ENCODE measurements at places on chromosomes 2 and 18.

- DNase-seq: no peak
Measured at GRCh38 chr2:171316220-171316619, 117.6 kb downstream of the METTL8 start.

- DNase-seq: no peak
Measured at GRCh38 chr2:192953116-192953515, 758.4 kb upstream of the TMEFF2 start.

DNA sequence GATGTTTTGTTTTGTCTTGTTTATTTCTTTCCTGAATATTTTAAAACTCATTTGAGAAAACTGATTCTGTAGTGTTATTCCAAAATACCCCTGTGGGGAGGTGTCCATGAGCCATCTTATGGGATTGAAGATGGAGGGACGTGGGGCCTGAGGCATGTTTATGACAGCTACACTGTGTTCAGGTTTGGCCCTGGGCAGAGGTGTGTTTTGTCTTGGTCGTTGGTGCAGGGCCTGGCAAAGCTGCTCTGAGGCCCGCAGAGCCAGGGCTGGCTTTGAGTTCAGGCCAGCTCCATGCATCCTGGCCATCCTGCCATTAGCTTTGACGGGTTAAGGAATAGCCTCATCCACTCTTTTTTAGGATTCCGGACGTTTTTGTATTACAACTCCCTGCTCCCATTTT, 68.9 kb downstream of the TMEM18 start:
- DNase-seq: no peak

DNA sequence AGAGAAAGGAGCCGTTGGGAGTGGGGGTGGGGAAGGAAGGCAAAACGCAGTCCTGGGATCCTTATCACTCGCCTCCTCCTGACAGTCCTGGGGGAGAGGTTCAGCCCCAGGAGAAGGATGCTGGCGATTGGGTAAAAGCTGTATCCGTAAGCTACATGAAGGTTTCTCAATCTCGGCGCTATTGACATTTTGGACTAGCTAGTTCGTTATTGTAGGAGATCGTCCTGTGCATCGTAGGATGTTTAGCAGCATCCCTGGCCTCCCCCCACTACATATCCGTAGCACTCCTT, 511 bp upstream of the TP53I3 start:
- DNase-seq: no peak

DNA sequence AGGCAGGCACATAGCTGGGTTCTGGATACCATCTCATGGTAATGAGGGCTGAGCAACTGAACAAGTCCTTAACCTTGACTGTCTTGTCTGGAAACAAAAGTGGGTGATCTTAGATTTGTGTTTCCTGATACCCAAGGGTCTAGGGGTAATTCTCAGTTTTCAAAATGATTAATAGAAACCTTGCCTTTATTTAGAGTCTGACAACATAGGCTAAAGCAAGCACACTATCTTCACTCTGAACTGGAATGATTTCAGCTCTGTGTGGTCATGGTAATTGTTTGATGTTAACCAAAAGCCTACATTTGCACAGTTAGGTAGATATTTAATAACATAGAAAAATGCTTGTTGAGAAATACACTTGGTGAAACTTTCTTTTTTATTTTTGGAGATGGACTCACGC, 6.8 kb upstream of the LAMA3 start:
- DNase-seq: no peak

DNA sequence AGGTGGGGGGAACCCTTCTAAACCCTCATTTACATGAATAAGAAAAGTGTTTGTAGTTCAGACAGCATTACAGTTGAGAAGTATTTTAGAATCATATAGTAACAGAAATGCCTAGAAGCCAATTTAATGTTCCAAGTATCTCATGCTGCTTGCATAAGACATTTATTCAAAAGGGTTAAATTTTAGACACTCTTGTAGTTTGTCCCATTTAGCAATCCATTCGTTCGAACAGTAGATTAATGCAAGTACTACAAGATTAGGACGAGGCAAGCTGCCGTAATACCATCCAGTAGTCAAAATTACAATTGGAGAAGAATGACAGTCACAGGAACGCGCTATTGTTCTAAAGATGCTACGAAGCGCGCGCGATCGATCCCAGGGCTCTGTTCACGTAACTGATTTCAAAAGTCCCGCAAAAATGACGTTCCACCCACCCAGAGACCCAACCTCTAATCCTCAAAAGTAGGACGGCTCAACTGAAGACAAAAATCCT, 1.2 kb downstream of the TMEM237 start:
- DNase-seq: no peak

DNA sequence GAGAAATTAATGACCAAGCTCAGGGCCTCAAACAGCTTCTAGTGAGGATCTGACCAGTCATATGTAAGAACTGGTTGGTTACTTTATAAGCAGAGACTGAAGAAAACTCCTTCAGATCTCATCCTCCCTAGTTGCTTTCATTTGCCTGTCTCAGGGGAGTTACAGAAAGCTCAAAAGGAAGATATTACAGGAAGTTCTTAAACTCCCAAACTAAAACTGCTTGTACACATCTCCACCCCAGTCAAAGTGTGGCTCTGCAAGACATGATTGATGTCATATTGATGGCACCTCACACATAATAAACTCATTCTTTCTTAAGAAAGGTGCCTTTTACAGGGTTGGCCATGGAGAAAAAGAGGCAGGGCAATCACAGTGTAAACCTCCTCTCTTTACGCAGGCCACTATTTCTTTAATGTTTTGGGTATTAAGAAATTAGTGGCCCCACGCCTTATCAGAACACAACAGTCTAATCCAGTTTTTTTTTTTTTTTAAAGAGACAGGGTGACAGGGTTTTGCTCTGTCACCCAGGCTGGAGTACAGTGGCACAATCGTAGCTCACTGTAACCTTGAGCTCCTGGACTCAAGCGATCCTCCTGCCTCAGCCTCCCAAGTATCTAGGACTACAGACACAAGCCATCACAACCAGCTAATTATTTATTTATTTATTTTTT, 62.6 kb upstream of the STK17B start:
- peak; percentile 95 for DNase-seq

- DNase-seq: no peak
Measured at GRCh38 chr2:240451791-240452461, 16.5 kb downstream of the GPC1 start.

- no peak for DNase-seq
Measured at GRCh38 chr2:165253178-165253577, 14.0 kb downstream of the SCN2A start.

- DNase-seq: no peak
Measured at GRCh38 chr2:124683536-124684428, 658.7 kb downstream of the CNTNAP5 start.

- no peak for DNase-seq
Measured at GRCh38 chr2:232420463-232421188, 14.0 kb downstream of the ALPG start.

- DNase-seq: no peak
Measured at GRCh38 chr2:133794114-133794513, 225.9 kb upstream of the NCKAP5 start.

DNA sequence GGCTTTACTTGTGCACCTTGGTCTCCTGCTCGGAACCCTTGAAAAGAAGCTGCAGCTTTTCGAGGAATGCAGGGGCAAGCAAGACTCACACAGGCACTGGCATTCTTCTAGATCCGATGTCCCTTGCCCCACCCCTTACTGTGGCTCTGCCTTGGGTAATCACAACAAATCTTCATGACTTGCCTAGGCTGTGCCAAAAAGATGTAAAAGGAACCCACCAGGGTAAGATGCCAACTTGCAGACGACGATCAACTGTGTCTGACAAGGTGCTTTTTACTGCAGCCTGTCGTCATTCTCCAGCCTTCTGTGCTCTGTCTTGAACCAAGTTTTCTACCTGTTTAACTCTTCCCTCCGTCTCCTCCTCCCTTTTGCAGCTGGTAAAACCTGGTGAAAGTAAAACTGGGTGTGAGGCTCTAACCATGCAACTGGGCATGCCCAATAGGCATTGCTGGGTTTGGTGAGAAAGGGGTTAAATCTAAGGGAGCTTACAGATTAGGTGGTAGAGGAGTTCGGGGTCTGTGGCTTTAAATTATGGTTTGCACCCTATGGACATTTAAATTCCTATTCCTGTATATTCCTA, 909 bp upstream of the NRXN1 start:
- no peak for DNase-seq

GRCh38 chr2:158645299-158645698, 149.8 kb upstream of the DAPL1 start:
- DNase-seq: no peak

DNA sequence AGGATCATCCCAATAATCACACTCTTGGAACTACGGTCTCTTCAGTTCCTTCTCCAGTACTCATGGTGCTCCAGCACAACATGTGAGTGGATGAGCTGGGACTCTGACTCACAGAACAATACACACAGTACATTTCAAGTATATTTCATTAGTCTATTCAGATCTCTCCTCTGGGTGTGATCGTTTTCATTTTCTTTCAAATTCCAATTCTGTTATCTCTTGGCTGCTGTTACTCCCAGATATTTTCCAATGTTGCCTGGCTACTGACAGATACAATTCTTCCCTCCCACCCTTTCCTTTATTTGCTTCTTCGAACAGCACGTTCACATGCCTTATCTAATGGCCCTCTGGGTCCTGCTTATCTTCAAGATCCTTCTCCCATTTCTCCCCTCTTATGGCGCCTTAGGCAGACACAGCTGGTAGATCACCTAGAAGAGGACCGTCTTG, 216.0 kb downstream of the ACKR3 start:
- no peak for DNase-seq

- no peak for DNase-seq
Measured at GRCh38 chr2:73107211-73107926, 5.4 kb downstream of the RAB11FIP5 start.

GRCh38 chr2:125471963-125472362, 1184.0 kb upstream of the GYPC start:
- peak; percentile 23 for DNase-seq

DNA sequence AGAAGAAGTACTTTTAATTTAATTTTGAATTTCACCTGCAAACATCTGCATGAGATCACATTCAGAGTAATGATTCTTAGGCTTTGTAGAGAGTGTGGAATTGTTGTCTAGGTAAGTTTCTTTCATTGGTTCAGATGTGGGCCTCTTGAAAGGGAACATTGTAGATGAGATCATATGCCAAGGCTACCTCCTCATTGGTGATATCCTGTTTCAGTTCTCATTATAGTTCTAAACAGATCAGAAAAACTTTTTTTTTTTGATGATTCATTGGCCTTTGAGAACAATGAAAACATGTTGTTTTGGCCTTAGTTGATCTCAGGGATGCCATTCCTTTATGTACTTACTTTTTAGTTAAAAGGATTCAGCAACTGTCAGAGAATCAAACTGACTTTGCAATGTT, 44.5 kb downstream of the EML6 start:
- no peak for DNase-seq

GRCh38 chr2:151228847-151229512, 32.7 kb downstream of the RBM43 start:
- DNase-seq: no peak

DNA sequence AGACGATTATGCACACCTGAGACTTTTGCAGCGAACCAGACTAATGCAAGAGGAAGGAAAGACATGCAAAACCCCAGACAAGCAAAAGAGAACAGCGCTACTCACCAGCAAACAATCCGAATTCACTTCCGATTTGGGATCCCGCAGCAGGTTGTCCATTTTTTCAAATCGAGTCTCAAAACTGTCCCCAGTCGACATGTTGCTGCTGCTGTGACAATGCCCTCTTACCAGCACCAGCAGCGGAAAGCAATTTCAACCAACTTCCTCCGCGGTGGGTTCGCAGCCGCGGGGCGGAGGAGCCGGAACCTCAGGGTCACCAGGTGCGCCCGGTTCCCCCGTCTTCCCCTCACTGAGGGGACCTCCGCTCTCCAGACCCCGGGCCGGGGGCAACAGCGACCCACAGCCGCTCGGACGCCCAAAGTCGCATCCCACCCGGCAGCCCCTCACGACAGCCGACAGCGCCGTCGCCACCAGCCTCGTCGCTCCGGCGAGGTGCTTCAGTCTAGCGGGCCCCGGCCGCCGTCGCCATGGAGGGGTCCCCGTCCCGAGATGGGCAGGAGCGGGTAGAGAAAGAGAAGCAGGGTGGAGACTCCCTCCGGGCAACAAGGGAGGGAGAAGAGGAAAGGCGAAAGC, 784 bp downstream of the ROCK1 start:
- peak; percentile 76 for DNase-seq

GRCh38 chr2:120829633-120830025, 94.0 kb downstream of the GLI2 start:
- no peak for DNase-seq

- DNase-seq: peak; percentile 73
Measured at GRCh38 chr2:239441261-239442078, 40.6 kb upstream of the HDAC4 start.

GRCh38 chr2:203175371-203175770, 63.4 kb upstream of the CYP20A1 start:
- DNase-seq: no peak

- DNase-seq: no peak
Measured at GRCh38 chr18:2716394-2717326, 61.1 kb downstream of the SMCHD1 start.

- peak; percentile 96 for DNase-seq
Measured at GRCh38 chr2:130864830-130865800, 28.4 kb downstream of the ARHGEF4 start.

GRCh38 chr18:8365528-8365927, 243.7 kb upstream of the RAB12 start:
- DNase-seq: no peak

- no peak for DNase-seq
Measured at GRCh38 chr2:205405752-205406151, 276.5 kb upstream of the NRP2 start.

GRCh38 chr2:117714745-117715417, 99.6 kb upstream of the DDX18 start:
- DNase-seq: no peak

GRCh38 chr2:113133704-113134598, 6.6 kb downstream of the IL1RN start:
- peak; percentile 53 for DNase-seq

GRCh38 chr2:240293557-240294461, 141.7 kb upstream of the GPC1 start:
- no peak for DNase-seq

DNA sequence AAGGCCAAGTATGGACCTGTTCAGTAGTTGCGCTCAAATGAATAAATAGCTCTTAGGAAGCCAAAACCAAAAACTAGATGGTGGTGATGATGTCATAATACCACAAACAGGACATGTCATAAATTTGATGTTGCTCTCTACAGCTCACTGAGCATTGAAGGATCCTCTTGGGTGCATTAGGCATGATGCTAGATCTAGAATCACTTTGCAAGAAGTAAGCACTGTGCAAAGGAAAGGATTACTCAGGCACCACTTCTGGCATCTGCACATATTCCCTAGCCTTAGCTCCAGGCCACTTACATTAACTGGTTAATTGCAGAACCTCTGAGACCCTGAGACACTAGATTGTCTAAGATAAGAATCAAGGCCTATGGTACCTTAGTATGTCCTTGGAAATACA, 58.0 kb downstream of the LRRTM1 start:
- DNase-seq: no peak

GRCh38 chr2:32825291-32825712, 121.5 kb upstream of the LTBP1 start:
- DNase-seq: no peak

- DNase-seq: no peak
Measured at GRCh38 chr18:47557160-47557559, 305.7 kb upstream of the SKOR2 start.
